ENCODE measurements at places on chromosomes 4 and X.

DNA sequence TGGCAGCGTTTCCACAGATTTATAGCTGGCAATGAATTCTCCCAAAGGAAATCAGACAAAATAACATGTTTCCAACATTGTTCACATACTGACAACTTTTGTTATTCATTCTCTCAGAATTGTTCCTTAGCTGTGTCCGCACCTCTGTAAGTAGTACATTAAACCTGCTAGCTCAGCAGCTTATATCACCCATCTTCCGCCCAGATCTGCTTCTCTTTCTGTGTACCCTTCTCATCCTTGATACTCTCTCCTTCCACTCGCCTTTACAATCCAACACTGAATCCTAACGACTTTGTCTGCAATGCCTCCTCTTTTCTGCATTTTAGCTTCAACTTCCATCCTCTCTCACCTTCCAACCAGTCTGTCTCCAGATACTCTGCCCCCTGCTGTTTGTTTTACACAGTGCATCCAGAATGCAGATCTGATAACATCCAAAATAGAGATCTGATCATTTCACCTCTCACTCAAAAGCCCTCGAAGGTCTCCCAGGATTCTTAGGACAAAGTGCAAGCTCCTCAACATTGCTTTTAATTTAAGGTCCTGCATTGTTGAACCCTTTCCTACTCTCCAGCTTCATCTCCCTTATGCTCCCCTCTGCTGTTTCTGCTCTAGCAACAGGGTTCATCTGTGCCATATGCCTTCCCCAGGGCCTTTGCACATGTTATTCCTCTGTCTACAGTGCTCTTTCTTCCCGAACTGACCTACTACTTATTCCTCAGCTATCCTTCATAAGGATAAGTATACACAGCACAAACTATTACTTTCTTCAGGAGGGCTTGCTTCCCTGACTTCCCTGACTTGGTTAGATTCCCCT, 67.3 kb upstream of the VBP1 start:
- no peak for DNase-seq

- DNase-seq, result no peak
These were observed 732 bp upstream of the ADRA2C start for GRCh38 chr4:3765271-3766035.

DNA sequence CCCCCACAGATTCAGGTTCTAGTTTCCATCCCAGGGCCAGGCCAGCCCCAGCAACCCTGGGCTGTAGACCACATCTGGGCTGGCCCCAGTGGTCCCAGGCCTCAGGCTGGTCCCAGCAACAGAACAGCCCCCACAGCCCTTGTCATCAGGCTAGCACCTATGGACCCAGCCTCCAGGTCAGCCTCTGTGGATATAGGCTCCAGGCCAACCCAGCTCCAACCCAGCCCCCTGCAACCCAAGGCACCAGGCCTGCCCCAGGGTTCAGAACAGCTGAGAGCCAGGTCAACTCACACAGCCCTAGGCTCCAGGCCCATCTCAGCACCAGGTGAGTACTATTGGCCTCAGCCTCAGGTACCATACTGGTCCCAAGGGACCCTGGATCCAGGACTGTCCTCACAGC, 155.3 kb downstream of the PWWP3B start:
- no peak for DNase-seq

GRCh38 chr4:30724247-30724646, 4.1 kb downstream of the PCDH7 start:
- DNase-seq, result no peak

DNA sequence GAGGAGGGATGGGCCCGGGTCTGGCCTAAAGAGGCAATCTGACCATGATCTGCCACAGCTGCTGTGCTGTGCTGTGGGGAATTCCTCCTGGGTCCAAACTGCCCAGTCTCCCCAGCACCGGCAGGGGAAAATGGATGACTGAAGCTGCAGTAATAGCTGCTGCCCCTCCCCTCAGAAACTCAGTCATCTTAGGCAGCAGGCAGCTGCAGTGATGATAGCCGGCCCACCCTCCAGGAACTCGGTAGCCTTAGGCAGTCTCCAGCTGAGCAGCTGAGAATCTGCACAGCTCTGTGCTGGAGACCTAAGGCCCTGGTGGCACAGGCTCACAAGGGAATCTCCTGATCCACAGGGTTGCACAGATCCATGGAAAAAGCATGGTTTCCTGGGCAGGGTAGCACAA, 113.4 kb upstream of the USP38 start:
- no peak for DNase-seq

DNA sequence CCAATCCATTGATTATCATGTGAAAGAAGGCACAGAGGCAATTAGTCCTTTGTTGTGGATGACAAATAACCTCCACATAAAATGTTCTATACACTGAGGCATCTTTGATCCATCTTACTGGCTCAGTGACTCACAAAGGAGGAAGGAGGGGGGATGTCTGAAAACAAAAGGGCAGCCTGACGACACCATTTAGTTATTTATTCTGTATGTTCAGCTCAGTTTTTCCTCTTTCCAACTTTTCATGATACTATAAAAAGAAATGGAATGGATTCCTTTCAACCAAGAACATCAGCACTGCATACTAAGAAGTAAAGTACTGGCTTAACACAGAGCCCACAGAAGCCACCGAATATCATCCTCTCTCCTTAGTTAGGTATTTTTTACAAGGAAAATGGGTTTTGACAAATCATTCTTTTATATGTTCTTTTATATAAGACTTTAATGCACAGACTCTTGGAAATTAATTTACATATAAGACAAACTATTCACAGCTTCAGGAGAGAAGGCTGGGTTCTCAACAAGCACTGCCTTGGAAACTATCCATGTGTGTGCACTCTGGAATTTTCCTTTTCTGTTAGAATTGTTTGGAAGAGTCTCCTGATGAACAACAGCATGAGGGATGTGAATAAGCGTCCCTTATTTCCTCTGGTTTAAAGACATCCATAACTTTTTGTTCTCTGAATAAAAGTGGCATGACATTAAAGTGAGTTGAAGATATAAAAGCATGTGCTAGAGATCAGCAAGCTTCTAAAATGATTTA, 135.6 kb downstream of the TSPAN5 start:
- DNase-seq, result no peak

- no peak for DNase-seq
These were observed 443.7 kb downstream of the CENPC start for GRCh38 chr4:67101612-67102011.

GRCh38 chr4:8195431-8195830, 3.7 kb upstream of the SH3TC1 start:
- no peak for DNase-seq

DNA sequence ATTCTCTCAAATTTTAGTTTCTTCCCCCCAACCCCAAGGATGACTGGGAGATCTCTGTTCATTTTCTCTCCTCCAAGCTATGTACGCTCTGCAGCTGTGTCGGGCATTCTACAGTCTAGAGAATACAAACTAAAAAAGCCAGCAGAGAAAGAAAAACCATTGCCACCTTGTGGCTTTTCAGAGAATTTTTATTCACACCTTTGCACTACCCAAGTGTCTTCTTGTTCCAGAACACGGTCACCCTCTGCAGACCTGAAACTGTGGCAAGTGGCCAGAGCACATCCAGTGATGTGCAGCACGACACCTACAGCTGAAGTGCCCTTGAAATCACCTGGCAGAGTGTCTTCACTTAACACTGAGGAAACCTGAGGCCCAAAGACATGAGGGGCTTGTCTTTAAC, 68.6 kb downstream of the CHST7 start:
- no peak for DNase-seq

DNA sequence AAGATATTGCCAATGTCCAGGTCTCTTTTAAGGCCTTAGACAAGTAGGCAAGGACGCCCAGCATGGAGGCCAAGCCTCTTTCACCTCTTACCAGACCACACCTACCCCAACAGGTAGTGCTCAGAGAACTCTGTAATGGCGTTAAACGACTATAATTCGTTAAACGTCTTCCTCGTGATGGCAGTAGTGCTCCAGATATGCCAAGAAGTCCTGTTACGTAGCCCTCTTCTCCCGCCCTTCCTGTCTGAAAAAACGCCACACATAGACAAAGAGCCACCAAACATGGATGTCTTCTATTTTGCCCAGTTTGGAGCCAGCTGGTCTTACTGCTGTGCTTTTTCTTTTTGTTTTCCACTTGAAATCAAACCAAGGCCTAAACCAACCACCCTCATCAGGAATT, 190.7 kb downstream of the OR13H1 start:
- no peak for DNase-seq

GRCh38 chr4:69984030-69984443, 11.7 kb upstream of the STATH start:
- DNase-seq, result no peak

DNA sequence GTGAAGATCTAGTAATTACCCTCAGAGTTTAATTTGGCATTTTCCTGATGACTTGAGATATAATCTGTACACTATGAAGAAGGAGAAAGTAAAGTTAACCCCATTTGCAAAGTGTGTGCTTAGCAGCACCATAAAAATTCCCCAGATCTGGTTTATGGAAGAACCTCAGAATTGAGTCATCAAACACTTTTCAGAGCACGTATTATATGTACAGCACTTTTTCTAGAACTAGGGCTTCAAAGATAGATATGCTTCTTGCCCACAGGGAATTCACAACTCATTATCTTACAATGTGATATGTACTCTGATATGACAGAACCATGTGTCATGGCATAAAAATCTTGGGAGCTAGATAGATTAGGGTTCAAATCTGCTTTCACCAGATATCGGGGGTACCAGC, 150.9 kb downstream of the SLC10A7 start:
- DNase-seq, result no peak

- no peak for DNase-seq
These were observed 161.7 kb downstream of the RBMX2 start for GRCh38 chrX:130563476-130563875.

DNA sequence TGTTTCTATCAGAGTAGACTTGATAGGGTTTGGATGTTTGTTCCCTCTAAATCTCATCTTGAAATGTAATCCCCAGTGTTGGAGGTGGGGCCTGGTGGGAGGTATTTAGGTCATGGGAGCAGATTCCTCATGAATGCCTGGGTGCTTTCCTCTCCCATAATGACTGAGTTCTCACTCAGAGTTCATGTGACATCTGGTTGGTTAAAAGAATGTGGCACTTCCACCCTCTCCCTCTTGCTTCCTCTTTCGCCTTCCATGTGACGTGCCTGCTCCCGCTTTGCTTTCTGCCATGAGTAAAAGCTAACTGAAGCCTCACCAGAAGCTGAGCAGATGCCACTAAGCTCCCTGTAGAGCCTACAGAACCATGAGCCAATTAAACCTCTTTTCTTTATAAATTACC, 47.3 kb upstream of the SRPX start:
- DNase-seq, result no peak

- DNase-seq, result no peak
These were observed 99.6 kb upstream of the CCSER1 start for GRCh38 chr4:90027565-90027964.

DNA sequence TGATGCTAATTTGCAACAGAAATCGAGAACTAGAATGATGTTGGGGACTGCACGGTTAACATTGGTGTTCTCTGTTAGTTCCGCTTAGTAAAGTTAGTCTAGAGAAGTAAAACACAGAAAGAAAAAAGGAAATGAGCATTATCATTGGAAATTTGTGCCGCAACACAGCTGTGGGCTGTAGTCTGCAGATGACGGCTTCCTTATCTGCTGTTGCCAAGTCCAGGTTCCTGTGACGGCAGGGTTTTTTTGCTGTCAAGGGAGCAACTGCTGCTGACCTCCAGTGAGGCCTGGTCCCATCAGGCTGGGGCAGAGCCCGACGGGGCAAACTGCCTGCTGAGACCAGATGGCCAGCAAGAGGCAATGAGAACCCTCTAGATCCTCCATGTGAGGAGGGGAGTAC, 38.9 kb upstream of the PHEX start:
- DNase-seq, result no peak

DNA sequence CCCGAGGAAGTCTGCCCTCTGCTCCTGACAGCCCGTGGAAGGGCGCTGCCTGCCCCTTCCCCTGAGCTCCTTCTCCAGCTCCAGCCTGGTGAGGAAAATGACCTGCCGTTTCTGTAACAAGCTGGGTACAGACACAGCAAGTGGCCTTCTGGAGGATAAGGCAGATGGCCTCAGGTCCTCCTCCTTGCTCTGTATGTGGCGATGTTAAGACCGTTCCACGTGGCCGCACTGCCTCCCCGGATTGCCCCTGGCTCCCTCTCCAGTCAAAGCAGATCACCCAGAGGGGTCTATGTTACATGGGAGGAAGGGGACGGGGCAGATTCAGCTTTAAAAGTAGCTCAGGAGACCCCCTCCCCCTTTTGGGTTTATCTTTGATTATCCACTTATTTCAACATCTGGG, 80.3 kb upstream of the GATB start:
- DNase-seq, result no peak

- no peak for DNase-seq
These were observed 7.1 kb downstream of the SMARCAD1 start for GRCh38 chr4:94214703-94215319.

DNA sequence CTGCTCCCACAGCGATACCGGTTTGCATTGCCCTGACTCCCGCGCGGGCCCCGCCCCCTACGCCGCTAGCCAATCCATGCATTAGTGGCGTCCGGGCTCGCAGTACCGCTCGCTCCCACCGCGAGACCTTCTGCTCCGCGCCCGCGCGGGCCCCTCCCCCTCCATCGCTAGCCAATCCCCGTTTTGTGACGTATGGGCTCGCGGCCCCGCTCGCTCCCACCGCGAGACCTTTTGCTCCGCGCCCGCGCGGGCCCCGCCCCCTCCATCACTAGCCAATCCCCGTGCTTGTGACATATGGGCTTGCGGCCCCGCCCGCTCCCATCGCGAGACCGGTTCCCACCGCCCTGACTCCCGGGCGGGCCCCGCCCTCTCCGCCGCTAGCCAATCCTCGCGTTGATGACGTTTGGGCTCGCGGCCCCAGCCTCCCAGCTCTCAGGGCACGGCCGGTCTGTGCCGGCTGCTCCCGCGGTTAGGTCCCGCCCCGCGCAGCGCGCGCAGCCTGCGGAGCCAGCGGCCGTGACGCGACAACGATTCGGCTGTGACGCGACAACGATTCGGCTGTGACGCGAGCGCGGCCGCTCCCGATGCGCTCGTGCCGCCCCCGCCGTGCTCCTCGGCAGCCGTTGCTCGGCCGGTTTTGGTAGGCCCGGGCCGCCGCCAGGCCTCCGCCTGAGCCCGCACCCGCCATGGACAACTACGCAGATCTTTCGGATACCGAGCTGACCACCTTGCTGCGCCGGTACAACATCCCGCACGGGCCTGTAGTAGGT, at the start of gene EMD:
Gene EMD, plus strand, starts transcription at position 497 of the 770 bp plus-strand sequence. Its CDS starts 190 bp downstream, at position 687.
- peak; percentile 97 for DNase-seq

DNA sequence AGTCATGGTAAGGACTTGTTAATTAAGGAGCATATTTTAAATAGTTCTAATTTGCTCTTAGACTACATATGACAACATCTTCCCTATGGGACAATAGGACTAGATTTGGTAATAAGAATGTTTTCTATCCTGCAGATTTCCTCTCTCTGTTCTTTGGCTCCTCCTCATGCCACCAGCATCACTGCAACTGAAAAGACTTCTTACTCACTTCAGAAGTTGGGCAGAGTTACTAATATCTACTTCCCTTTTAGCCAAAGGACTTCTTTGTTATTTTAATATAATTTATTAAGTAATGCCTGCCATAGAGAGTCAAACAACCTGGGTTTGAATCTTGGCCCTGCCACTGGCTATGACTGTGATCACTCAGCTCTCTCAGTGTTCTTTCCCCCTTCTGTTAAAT, 16.4 kb downstream of the MMAA start:
- no peak for DNase-seq

- DNase-seq, result no peak
These were observed 28.8 kb downstream of the FGF2 start for GRCh38 chr4:122855353-122855890.

Data from RWPE2 (cell line).